Sigmoid colon (tissue), 7 donors: ENCODE measurements at places on chromosomes 6 and 20. TPM values are rescaled to one million over a fixed set of nuclear protein-coding genes. Genes with fewer than 3 reads are reported as not detected.

DNA sequence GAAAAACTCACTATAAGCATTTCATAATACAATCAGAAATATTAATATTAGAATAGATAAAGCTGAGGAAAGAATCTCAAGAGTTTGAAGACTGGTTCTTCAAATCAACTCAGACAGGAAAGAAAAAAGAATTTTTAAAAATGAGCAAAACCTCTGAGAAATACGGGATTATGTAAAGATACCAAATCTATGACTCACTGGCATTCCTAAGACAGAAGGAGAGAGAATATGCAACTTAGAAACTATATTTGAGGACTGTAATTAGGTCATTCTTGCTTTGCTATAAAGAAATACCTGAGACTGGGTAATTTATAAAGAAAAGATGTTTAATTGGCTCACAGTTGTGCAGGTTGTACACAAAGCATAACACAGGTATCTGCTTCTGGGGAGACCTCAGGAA is 665.1 kb downstream of the RNF144B start:
- no peak for DNase-seq

- DNase-seq: no peak
Observed at GRCh38 chr20:37790900-37791299, 97.1 kb downstream of the CTNNBL1 start.

GSS gene
- 27.8 TPM for total RNA-seq

LGSN gene
- not detected for total RNA-seq

CLDN20 gene
- total RNA-seq: not detected
